Peyer's patch (tissue), 4 donors: ENCODE measurements at places on chromosomes 3 and 15. TPM values are rescaled to one million over a fixed set of nuclear protein-coding genes. Genes with fewer than 3 reads are reported as not detected.

DNA sequence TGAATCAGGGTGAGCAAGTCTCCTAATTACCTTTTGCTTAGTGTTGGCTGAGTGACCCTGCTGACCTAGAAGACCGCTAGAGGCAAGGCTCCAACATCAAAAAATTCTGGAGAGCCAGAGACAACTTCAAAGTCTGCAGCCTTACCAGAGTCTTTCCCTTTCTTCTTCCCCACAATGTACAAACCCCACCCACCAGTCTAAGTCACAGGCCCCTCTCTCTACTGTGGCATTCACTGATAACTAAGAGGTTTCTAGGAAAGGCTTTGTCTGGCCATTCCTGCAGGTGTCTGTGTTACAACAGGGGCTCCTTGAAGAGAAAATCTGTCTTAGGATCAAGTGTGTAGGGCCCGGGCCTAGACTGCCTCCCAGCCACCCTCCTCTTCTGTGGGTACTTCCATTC, 525 bp downstream of the MYH15 start:
- no peak for DNase-seq

- DNase-seq, result no peak
Measured at GRCh38 chr3:36542186-36542585, 161.9 kb downstream of the STAC start.

- no peak for DNase-seq
Measured at GRCh38 chr3:148023994-148024393, 614.8 kb downstream of the ZIC1 start.

DNA sequence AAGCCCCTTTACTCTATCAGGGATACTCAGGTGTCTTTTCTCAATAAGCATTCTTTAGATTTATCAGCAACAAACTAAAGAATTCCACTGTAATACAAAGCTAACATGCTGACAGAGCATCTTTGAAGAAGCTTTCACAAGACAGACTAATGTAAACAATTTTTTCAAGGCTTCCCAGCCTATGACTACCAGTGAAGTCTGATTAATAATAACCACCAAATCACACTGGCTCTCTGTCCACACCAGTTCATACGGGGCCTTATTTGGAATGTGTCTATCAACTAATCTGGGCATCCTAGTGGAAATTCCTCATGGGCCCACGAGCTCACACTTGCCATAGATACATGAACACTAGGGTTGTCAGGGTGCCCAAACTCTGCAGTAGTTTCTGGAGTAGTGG, 84.5 kb downstream of the EFL1 start:
- DNase-seq, result no peak

- no peak for DNase-seq
Measured at GRCh38 chr3:138933068-138933668, 13.8 kb downstream of the FOXL2 start.

Gene ARHGEF3
- total RNA-seq, result 5.6 TPM

DNA sequence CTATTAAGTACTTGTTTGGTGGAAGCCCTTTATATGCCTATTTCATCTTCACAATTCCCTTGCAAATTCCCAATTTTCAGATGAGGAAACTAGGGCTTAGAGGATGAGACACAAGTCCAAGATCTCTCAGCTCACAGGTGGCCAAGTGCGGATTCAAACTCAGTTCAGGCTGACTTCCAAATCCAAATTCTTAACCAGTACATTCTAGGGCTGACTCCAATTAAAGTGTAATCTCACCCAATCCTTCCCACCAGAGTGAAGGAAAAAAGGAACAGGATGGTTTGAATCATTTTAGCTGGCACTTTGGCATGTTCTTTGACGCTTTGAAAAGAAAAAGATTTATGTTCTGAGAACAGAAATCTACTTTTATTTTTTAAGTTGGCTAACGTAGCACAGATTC, 12.7 kb downstream of the ARHGEF3 start:
- DNase-seq, result no peak

DNA sequence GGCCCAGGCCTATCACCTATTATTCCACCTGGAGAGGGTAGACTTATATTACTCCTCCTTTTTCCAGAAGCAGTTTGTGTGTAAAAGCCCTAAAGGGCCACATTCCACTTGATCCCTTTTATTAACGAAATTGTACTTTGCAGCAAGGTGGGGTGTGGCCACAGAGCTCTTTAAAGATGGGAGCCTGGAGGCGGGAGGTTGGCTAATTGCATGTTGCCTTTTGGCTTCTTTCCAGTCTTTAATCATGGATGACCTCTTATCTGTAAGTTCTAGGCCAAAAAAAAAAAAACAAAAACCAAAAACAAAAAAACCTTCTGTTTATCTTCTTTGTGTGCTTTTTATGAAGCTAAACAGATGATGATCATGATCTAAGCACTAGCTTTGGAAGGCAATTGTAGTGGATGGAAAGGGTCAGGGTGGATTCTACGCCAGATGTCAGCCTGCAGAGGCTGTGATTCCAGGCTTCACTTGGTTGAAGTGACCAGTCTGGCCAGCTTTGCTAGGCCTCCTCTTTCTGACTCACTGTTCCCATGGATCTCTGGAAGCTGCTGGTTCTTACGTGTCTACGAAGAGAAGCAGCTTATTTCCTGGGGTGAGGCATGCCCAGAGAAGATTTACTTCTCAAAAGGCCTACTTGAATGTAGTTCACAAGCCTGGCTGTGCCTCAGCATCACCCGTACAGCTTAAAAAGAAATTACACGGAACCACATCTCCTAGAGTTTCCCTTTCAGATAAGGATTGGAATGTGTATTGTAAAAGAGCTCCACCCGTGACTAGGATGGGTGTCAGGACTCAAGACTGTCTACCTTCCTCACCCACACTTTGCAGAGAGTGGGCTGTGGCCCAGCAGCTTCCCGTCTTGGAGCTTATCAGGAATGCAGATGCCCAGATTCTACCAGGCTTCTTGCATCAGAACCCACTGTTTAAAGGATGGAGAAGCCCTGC, 330.9 kb upstream of the C2CD4B start:
- no peak for DNase-seq

- no peak for DNase-seq
Measured at GRCh38 chr3:113736548-113737089, 9.4 kb downstream of the NAA50 start.

Gene ZNF385D
- total RNA-seq, result 3.3 TPM

Gene TMC3
- not detected for total RNA-seq

Gene IMPG2
- total RNA-seq, result 0.35 TPM

- peak; percentile 48 for DNase-seq
Measured at GRCh38 chr3:127135241-127136023, 57.5 kb upstream of the PRR23E start.

DNA sequence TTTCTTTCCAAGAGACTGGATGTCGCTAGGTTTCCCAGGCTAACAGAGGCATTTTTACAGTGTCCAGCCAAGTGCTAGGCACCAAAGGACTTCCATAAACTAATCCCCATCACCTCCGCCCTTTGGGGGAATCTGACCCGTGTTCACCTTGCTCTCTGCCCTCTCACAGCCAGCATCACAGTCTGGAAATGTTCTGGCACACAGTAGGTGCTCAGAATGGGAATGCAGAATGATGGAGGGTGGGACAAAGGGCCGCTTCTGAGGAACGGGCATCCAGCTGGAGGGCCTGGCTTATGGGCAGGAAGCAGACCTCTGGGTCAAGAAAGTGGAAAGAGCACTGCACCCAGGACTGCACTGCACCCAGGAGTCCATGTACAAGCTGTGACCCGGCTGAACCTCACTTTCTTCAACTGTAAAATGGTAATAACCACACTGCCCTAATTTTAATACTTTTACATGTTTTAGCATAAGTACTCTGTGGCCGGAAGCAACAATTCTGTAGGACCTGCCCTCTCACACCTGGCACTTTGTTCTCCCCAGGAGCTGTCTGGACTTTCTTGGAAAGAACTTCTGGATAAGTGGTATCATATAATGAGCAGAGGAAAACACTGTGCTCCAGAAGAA, 901 bp upstream of the NMB start:
- DNase-seq, result no peak

GRCh38 chr3:8451696-8452095, 49.9 kb upstream of the LMCD1 start:
- DNase-seq, result no peak

- DNase-seq, result no peak
Measured at GRCh38 chr15:72387741-72388140, 10.4 kb upstream of the TMEM202 start.

Gene TEX55
- not detected for total RNA-seq

Gene PPP2R3A
- total RNA-seq, result 26.1 TPM

- no peak for DNase-seq
Measured at GRCh38 chr3:73327052-73327451, 265.6 kb downstream of the EBLN2 start.

Gene MUC20
- 57.8 TPM for total RNA-seq

- no peak for DNase-seq
Measured at GRCh38 chr3:126317029-126317996, 39.9 kb downstream of the KLF15 start.

DNA sequence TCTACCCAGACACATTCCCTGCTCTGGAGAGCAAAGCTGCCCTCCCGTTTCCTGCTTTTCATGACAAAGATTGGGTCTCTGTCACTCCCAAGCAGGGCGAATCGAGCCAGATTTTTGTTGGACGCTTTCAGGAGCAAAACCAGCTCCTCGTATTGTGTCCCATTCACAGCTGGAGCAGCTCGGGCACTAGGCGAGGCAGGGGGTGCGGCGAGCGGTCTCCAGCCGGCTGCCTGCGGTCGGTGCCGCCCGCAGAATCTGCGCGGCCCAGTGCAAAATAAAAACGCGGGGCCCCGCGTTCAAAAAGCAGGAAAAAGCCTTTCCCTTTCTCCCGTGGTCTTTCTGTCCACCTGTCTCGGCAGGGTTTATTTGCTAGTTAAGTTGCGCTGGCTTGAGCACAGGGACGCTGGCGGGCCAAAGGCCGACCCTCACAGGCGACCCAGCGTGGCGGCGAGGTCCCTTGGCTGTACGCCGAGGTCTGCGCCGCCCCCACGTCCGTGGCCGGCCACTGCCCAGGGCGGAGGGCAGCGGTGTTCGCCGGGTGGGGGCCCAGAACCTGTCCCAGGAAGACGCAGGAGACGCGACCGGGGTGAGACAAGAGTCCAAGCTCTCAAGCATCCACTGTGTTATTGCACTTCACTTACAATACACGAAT, 71.2 kb downstream of the CYP19A1 start:
- DNase-seq, result no peak

- DNase-seq, result no peak
Measured at GRCh38 chr3:170749765-170750477, 120.1 kb downstream of the RPL22L1 start.

GRCh38 chr3:8938021-8938420, 25.3 kb downstream of the RAD18 start:
- DNase-seq, result no peak

Gene ASB14
- total RNA-seq, result not detected

Gene ZNF860
- not detected for total RNA-seq

Gene CYP1A2
- not detected for total RNA-seq

DNA sequence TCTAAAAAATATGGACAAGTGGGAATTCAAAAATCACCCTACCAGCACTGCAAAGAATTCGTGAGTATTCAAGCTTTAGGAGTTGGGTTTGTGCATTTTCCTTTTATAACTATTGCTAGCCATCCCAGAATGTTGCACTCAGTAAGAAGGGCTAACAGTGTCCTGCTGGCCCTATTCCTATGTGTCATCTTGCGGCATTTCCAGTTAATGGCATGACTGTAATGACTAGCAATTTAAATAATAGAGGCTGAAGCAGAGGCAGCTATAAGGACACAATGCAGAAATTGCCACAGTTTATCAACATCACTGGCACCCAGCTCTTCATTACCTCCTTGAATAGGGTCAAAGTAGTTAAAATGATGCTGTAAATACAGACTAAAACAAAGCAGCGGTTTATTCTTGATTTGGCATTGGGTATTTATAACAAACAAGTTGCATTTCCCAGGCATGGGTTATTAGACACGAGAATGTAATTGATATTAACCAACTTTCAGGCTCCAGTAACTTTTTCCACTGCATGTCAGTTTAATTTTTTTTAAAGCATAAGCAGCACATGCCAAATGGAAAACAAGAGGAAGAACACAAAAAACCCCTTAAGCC, 177.6 kb downstream of the FHIT start:
- DNase-seq, result no peak

DNA sequence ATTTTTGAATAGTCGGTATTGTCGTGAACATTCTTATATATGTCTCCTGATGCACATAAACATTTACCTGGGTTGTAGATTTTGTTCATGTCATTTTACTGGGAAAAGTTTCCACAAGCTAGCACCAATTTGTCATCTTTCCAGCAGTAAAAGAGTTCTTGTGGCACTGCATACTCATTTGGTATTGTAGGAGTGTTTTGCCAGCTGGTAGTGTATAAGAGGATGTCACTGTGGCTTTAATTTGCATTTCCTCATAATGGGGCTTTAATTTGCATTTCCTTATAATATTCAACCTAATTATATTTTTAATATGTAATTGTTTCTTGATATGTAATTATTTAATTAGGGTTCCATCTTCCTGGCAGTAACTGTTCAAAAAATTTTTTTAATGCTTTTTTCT, 21.2 kb upstream of the TNFSF10 start:
- DNase-seq, result no peak

Gene ITIH3
- total RNA-seq, result 3.6 TPM

DNA sequence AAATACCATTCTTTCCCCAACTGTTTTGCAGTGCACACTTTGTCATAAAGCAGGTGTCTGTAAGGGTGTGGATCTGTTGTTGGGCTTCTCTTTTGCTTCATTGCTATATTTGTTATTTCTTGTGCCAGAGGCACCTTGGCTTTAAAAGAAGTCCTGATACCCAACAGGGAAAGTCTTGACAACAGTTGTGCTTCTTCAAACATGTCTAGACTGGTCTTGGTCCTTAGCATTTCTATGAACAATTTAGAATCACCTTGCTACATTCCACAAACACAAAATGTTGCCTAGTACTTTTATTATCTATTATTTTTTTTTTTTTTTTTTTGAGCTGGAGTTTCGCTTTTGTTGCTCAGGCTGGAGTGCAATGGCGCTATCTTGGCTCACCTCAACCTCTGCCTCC, 233.7 kb downstream of the SLCO3A1 start:
- no peak for DNase-seq

Gene SCAMP2
- total RNA-seq, result 60.2 TPM

Gene ZNF80
- total RNA-seq, result not detected

Gene EPHA3
- total RNA-seq, result 0.80 TPM

Gene ANKUB1
- not detected for total RNA-seq
